ENCODE measurements at places on chromosomes 3 and 15. TPM values are rescaled to one million over a fixed set of nuclear protein-coding genes. Genes with fewer than 3 reads are reported as not detected.

The GPD1L gene
- total RNA-seq = 12.7 TPM

- DNase-seq = peak; percentile 38
These were observed 26.3 kb downstream of the CLDN16 start for GRCh38 chr3:190414297-190414696.

GRCh38 chr3:45479621-45480035 lies 91.3 kb downstream of the LARS2 start:
- peak; percentile 82 for DNase-seq

GRCh38 chr3:66402596-66403290 lies 98.1 kb downstream of the LRIG1 start:
- no peak for DNase-seq

The KY gene
- total RNA-seq = not detected

GRCh38 chr3:64945171-64945729 lies 257.4 kb upstream of the ADAMTS9 start:
- DNase-seq = no peak

DNA sequence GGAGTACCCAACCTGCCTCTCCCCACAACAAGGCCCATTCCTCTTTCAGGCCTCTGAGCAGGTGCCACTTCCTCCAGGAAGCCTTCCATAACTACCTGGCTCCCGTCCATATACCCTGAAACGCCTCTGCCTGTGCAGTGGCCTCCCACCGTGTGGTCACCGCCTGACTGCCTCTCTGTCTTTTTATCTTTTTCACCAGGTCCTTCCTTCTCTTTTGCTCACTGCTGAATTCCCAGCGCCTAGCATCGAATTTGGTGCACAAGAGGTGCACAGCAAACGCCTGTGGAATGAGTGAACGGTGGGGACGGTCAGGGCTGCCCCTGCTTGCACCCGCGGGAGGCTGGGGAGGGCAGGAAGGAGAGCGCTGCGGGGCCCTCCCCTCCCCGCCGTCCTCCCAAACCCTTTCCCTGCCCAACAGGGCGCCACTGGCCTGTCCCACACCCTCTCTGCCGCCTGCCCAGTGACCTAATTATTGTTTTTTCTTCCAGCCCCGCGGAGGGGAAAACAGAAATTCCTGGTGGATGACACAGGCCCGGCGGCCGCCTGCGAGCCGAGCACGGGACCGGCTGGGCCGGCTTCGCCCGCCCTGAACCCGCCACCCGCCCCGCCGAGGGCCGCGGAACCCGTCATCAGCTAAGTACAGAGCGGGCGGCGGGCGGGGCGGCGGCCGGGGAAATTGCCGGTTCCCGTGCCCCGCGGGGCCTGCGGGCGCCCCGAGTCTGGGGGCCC lies 140.1 kb downstream of the SMAD6 start:
- DNase-seq = peak; percentile 90

DNA sequence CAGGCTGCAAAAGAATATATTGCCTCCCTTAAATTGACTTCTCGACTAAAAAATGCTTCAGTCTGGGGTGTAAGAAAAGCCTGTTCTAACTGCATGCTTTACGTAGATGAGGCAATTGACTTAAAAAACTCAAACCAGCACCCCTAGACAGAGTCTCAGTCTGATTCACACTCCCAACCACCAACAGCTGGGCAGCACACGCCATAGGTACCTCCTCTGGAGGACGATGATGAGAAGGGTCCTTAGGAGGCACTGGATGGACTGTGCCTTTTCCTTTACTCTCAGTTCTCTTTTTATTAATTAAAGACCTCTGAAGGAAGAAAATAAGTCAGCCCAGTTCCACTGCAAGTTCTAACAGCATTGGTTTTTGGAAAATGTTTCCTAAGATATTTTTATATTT lies 175.0 kb downstream of the PDZRN3 start:
- DNase-seq = no peak

The CLN6 gene
- total RNA-seq = 22.7 TPM

The BFSP2 gene
- total RNA-seq = not detected

- DNase-seq = peak; percentile 21
These were observed 68.0 kb downstream of the OXNAD1 start for GRCh38 chr3:16332904-16333426.

- no peak for DNase-seq
These were observed 48.8 kb downstream of the ADAMTS9 start for GRCh38 chr3:64638981-64639481.

The ANP32A gene
- 95.6 TPM for total RNA-seq

DNA sequence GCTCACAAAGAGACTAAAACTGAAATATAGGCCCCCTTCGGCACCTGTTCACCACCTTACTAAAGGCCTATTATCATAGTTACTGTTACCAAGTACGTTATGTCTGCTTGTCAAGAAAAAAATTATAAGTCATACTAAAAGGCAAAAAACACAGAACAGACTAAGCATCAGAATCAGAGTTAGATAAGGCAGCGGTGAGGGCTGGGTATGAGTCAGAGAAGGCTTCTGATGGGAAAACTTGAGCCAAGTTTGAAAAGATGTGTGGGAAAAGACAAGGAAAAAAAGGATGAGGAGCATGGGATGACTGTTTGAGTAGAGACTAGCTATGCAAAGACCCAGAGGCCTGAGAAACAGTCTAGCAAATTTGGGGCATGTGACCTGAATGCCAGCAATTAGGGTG lies 387.2 kb upstream of the SGO1 start:
- DNase-seq = peak; percentile 67

- DNase-seq = no peak
These were observed 306.3 kb downstream of the ZPLD1 start for GRCh38 chr3:102741105-102741504.

The SNX4 gene
- 41.8 TPM for total RNA-seq
